Endothelial cell of umbilical vein (primary cell): ENCODE measurements at places on chromosomes 5 and 9. TPM values are rescaled to one million over a fixed set of nuclear protein-coding genes. Genes with fewer than 3 reads are reported as not detected.

DNA sequence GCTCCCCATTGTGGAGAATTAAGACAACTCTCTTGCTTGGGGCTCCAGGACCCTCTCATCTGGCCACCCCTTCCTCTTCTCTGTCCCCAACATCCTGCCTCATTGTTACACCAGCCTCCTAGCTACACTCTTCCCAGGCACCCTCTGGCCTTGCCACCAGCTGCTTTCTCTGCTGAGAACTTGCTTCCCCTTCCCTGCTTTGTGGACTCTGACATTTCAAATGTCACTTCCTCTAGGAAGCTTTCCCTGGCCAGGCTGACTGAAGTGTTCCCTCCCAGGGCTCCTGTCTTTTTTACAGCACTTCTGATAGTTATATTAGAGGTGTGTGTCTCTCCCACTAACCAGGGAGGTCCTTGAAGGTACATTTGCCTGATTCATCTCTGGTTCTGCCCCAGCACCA lies 194.0 kb upstream of the KLF4 start:
- no peak for DNase-seq

DNA sequence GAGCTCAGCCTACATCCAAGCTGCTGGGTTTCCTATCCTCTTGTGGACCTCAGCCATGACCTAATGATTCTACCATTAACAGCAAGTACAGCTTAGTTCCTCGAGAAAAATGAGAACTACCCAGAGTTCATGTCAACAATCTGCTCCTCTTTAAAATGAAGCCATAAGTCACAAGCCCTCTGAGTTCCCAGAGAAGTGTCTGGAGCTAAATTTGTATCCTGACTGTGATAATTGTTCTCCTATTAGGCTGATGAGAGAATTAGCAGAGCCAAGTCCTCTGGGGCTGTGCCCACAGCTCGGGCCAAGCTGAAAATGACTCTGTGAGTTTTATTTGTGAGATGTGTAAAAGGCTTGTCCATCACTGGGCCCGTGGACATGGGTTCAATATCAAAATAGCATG lies 145.1 kb upstream of the SMIM23 start:
- DNase-seq: no peak

ZNF366 gene
- 1.2 and 1.3 TPM in 2 replicates for polyA plus RNA-seq

GRCh38 chr5:139402561-139403158 lies 1.2 kb downstream of the SPATA24 start:
- no peak for DNase-seq

GRCh38 chr9:133505186-133505830 lies 19.5 kb downstream of the MYMK start:
- no peak for DNase-seq

RGS3 gene
- 356 and 385 TPM in 2 replicates for polyA plus RNA-seq

- DNase-seq: no peak
These were observed 33.8 kb upstream of the NEURL1B start for GRCh38 chr5:172607213-172607793.

RNF208 gene
- polyA plus RNA-seq: 1.3 and 1.7 TPM in 2 replicates

PCDHA1 gene
- 0.03 and 0.04 TPM in 2 replicates for polyA plus RNA-seq

GRCh38 chr5:60020457-60020856 lies 126.9 kb upstream of the PDE4D start:
- no peak for DNase-seq

- DNase-seq: no peak
These were observed 3.3 kb downstream of the CYFIP2 start for GRCh38 chr5:157269165-157269671.

DNA sequence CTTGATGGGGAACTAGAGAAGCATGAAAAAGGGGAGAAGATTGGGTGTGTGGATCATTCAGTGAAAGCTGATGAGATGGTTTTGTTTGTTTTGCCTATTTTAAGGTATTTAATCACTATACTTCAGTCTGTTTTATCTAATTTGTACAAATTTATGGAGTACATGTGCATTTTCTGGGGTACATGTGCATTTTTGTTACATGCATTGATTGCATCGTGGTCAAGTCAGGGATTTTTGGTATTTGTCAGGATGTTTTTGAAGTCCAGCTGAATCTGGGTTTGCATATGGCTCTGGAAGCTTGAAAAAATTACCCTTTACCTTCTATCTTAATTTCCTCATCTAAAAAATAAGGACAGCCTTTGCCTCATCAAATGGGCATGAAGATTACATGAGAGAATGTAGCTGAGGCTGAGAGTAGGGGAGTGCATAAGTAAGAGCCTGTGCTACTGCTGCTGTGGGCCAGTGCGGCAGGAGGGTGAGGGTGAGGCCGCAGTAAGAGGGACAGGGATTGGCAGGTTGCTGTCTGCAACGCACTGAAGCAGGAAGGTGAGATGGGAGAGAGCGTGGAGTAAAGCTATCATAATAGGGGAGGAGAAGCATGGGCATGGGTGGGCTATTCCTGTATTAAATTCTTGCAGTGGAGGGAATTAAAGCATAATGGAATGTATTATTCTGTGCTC lies 139.8 kb downstream of the NPR3 start:
- DNase-seq: no peak

- peak; percentile 73 for DNase-seq
These were observed 127.4 kb downstream of the BARX1 start for GRCh38 chr9:93827545-93828330.

DNA sequence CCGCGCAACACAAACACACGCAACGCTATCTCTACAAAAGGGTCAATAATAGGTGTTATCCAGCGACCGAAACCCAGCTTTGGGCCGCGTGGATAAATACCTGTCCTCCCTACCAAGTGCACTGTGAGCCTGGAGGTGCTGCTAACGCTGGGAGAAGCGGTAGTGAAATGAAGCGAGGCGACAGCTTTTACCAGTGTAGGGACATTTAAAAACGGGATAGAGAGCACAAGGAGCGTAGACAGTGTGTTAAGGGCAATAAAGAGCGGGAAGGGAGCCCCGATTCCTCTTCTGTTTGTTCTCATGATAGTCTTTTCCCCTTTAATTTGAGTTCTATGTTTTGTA lies 421 bp upstream of the DEPDC1B start:
- DNase-seq: no peak

- no peak for DNase-seq
These were observed 243.6 kb downstream of the FANCC start for GRCh38 chr9:95073918-95074317.

DNA sequence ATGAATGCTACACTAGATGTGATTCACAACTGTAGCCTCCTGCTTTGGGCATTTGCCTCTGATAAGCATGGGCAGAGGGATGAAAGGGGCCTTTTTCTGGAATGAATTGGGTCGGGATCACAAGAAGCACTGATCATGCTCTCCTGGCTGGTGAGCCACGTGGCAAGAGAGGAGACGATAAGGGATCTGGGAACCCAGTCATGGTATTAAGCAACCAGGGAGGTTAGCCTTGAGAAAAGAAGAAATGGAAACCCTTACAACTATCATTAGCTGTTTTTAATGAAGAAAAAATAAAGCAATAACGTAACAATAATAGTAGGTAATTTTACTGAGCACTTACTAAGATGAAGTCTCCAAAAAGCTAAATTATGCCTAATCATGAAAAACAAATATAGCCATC lies 50.0 kb upstream of the RAI14 start:
- DNase-seq: no peak

- no peak for DNase-seq
These were observed 38.9 kb downstream of the POLK start for GRCh38 chr5:75550597-75550996.

TMEM174 gene
- polyA plus RNA-seq: not detected in 2 replicates

GRCh38 chr5:83955916-83956315 lies 235.3 kb upstream of the HAPLN1 start:
- peak; percentile 18 for DNase-seq

- DNase-seq: no peak
These were observed 34.2 kb upstream of the MIER3 start for GRCh38 chr5:56985936-56986625.

- peak; percentile 18 for DNase-seq
These were observed 27.7 kb downstream of the LHX6 start for GRCh38 chr9:122200960-122201595.

DNA sequence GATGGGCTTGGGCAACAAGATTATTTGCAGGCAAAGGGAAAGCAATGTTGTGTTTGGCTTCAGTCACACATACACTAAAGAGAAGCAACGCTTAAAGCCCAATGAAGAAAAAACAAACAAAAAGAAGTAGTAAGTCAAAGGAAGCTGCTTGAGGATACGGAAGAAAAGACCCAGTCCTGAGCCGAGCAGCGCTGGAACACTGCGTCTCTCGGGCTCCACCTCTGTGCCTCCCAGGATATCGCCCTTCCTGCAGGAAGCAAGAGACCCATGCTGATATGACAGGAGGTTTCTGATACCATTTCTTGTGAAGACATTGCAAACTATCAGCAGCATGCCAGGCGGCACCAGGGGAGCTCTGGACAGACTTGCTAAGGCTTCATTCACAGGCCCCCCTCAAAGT lies 9.9 kb downstream of the GNAQ start:
- peak; percentile 75 for DNase-seq

- DNase-seq: no peak
These were observed 281.7 kb upstream of the EFNA5 start for GRCh38 chr5:107952450-107952849.

- no peak for DNase-seq
These were observed 15.1 kb downstream of the KIF27 start for GRCh38 chr9:83906144-83906543.
